ENCODE measurements at places on chromosomes 16 and 17. TPM values are rescaled to one million over a fixed set of nuclear protein-coding genes. Genes with fewer than 3 reads are reported as not detected.

GRCh38 chr16:82672676-82673075 is 45.9 kb downstream of the CDH13 start:
- DNase-seq = no peak

The MC1R gene
- total RNA-seq = 1.2 TPM

The EPOP gene
- 0.33 TPM for total RNA-seq

GRCh38 chr17:63477480-63478440 is 899 bp downstream of the ACE start:
- no peak for DNase-seq

DNA sequence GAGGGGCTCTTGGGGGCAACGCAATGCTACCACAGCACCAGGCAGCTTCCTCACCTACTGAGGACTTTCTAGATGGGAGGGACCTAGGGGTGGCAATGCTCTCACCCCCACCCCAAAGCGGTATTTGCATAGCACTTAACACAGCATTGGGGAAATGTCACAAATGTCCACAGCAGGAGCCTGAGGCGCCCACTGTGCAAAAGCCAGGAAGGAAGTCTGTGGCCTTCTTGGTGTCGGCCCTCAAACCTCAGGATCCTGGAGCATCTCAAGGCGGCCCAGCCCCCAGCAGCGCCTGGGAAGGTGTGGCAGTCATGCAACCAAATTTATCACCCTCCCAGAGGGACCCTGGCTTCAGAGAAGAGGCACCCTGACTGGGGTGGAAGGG is 45.3 kb downstream of the WNT3 start:
- no peak for DNase-seq

DNA sequence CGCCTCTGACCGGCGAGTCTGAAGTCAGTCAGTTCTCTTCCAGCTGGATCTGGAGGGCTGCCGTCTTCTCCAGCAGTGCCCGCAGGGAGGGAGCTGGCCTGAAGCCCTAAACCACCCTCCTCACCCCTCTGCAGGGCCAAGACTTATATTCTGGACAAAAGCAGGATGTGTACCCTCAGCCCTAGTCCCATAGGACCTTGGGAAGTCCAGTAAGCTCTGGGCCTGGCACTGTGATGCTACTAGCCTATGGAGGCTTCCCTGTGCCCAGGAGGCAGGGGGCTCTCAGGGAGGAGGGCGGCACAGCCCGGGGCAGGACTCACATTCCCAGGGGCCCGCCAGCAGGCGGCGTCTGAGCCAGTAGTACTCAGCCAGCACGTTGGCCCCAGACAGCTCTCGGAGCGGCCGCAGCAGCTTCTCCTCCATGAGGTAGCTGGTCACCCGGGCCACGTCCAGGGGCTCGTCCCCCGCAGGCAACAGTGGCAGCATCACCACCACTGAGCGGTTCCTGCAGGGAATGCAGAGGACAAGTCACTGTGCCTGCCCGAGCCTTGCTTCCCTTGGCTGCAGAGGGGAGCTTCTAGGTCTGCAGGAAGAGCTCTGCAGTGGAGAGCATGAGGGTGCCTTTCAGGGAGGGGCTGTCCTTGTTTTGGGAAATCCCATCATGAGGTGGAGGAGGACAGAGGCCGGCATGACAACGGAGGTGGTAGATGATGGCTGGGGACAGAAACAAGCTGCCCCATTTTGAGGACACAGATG is 41.7 kb downstream of the RMI2 start:
- no peak for DNase-seq

DNA sequence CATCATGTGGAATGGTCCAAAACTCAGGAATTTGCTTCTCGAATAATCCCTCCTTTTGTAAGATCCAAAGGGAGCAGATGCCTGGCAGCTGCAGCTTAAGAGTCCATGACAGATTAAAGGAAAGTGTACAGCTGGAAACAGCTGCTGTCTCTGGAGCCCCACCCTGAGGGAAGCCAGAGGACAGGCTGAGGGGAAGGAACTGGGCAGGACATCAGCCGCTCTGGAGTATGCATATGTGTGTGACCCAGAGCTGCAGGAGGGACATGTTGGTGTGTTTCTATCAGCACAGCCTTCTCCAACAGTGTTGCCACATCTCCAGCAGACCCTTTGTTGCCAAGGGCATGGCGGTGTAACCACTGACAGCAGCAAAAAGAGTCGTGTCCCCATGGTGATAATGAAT is 46.2 kb downstream of the CYB561 start:
- DNase-seq = peak; percentile 79

The SPAG7 gene
- total RNA-seq = 158 TPM

DNA sequence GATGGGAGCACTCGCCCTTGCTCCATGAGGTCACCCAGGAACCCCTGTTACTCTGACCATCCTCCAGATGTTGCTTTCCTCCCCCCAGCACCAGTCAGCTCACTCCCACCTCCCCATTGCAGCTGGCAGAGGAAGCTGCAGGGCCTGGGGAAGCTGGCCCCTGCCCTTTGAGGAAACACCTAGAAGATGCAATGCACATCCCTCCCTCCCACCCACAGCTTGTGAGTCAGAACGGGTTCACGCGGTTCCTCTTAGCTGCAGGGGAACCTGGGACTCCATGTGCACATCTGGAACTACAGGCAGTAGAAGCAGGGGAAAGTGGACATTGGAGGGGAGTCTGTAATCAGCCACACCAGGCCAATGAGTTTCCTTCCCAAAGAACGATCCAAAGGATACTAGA is 96.9 kb downstream of the KATNIP start:
- DNase-seq = no peak

DNA sequence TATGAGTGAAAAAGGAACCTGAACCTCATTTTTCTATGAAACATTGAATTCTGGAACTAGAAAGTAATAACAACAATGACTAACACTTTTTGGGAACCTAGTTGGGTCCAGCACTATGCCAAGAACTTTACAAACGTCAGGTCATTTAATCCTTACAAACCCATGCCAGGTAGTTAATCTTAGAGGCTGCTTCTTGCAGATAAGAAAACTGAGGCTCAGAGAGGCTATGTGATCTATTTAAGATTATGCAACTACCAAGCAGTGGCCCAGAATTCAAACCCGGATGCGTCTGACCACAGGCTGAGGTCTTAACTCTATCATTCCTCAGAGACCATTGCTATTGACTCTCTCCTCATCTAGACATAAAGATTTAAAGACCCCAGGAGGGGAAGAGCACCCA is 358.7 kb downstream of the GRIN2A start:
- DNase-seq = no peak

DNA sequence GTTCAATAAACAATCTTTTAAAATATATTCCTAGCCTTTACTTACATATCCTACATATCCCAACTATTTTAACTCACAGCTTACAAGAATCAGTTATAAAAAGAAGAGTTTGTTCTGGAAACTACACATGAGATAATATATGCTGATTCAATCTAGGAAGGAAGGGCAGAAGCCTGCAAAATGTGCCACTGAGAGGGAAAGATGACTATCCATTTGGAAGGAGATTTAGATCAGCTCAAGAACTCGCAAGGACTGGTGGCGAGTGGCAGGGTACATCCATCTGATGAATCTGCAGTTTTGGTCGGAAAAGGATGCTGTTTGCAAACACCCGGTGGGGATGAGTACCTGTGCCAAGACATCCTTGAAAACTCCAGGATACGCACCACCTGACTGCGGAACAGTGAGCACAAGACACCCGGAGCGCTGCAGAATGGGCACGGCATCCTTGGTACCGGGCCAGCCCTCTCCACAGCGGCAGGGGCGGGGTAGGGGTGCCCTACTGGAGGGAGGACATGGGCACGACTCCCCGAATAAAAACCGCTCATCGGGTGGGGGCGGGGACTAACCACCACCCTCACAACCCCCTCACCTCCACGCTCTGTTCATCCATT is 723 bp downstream of the TRIM37 start:
- DNase-seq = peak; percentile 68

- DNase-seq = no peak
Observed at GRCh38 chr17:82380860-82381702, 9.5 kb downstream of the UTS2R start.

GRCh38 chr17:39108461-39109375 is 42.7 kb downstream of the PLXDC1 start:
- no peak for DNase-seq

DNA sequence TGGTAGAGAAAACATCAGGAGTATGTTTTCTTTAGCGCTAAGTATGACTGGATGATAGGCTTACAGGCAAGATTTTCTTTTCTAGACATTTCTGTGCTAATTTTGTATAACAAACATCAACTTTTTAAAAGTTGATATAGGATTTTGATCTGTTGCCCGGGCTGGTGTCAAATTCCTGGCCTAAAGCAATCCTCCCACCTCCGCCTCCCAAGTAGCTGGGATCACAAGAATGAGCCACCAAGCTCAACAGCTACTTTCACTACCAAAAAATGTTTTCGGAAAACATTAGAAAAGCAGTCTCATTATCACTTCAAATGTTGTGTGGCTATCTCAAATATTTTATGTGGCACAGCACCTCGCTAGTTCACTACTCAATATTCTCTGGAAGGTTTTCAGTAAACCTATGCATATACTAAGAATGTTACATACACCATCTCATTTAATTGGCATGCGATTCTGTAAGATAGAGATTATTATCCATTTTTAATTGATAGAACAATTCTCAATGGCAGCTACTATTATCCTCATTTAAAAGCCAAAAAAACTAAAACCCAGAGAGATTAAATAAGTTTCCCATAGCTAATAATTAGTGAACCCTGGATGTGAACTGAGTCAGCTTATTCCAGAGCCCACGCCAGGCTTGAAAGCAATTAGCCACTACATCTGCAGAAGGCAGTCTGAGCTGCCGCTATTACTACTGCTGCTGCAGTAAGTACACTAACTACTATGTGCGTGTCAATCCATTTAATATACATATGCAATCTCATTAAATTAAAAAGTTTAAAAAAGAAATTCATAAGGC is 41.7 kb downstream of the CREBBP start:
- DNase-seq = no peak

GRCh38 chr17:83019376-83019775 is 60.0 kb upstream of the METRNL start:
- no peak for DNase-seq

DNA sequence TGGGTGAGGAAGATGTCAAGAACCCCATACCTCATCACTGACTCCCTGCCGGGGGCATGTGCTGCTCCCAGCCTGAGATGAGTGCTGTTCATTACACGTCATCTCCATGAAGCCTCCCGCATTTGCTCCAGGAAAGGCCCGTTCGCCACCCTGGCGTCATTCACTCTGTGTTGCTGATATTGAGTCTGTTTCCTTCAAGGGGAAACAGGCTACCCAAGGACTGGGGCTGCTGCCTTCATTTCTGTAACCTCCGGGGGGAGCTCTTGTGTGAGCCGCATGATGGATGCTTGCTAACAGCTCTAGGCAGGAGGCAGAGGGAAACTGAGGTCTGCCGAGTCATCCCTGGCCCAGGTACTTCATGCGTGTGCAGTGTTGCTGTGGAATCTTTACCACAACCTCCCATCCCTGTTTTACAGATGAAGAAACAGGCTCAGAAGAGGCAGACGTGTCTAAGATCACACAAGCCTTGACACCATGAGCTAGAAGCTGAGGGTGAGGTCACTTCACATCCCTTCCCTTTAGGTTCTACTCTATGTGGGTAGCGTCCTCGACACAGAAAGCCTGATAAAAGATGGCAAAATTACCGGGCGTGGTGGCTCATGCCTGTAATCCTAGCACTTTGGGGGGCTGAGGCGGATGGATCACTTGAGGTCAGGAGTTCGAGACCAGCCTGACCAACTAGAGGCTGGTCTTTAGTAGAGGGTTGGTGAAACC is 3.5 kb upstream of the ARMC5 start:
- no peak for DNase-seq

GRCh38 chr17:38448208-38448771 is 20.0 kb downstream of the ARHGAP23 start:
- DNase-seq = no peak

Measured in left ventricle myocardium inferior (tissue), 1 donor.